ENCODE measurements at places on chromosomes 1 and 21.

GRCh38 chr1:107643766-107644165 lies 321.2 kb downstream of the VAV3 start:
- DNase-seq, result no peak

DNA sequence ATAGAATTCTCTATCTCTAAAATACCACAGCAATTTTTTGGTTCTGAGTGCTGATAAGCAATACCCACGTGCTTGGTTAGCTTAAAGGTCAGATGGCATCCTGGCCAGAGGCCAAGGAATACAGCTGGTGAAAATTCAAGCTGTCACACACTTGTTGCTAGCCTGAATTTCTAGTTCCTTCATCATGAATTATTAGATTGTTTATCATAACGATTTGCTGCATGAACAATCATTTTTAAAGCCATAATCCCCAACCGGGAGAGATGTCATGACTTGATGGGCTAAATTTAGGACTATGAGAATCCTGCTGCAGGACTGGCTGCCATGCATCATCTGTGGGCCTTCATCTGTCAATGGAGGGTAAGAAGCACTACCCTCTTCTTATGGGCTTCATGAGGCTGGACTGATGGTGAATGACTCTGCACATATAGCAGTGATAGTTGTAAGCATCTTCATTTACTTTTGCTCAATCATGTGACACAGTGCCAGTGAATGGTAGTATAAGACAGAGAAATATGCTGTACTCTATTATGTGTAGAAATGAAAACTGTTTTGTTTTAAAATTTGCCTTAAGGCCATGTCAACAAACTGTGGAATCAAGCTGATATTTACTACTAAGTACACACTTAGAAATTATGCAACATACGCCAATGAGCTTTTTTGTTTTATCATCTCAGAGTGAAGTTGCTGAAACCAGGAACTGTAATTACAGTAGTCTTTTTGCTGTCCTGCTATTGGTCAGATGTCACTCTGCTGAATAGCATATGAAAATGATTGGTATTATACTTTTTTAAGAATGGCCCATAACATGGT lies 80.5 kb upstream of the RALGPS2 start:
- peak; percentile 77 for DNase-seq

- DNase-seq, result no peak
Observed at GRCh38 chr21:46459356-46460112, 843 bp downstream of the DIP2A start.

- no peak for DNase-seq
Observed at GRCh38 chr1:174815036-174815435, 184.7 kb upstream of the CACYBP start.

- DNase-seq, result peak; percentile 52
Observed at GRCh38 chr1:93180723-93181613, at the start of gene CCDC18. CCDC18 (plus strand) TSS chr1:93180724; CDS start chr1:93183362, 2,638 bp downstream.

DNA sequence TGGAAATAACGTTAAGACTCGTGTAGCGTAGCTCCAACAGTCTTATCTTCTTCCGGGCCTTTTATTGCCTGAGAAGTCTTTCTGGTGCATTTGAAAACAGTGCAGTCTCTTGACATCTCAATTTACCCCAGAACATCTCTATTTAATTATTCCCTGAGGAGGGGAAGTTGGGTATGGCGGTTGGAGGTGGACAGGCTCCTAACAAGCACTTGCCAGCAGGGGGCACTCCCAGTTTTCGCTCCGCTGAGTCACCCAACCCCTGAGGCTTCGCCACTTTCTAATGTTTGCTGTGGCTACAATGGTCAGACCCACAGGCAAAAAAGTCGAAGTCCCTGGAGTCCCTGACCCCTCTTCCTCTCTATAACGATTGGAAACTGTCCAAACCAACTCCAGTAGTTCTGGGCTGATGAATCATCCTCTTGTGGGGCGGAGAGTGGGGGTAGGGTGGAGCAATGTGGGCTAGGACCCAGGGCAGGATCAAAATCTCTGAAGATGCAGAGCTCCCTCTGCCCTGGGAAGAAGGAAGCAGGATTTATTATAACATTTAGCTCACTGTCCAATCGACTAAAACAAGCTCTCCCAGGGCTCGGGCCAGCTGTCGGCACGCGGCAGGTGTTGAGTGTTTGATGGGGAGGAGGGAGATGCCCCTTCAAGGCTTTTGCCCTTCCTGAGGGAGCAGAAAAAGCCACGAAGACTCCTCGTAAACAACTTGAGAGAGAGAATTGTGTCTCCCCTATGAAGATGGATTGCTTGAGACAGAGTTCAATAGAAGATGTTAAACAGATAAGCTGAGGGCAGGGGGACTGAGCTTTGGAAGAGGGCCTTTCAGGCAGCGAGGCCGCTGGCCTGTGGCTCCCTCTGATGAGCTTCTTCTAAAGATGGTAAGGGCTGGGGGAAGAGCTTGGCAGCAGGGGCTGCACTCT lies 85.7 kb downstream of the BRINP2 start:
- DNase-seq, result no peak

- peak; percentile 42 for DNase-seq
Observed at GRCh38 chr1:212667223-212668139, 32.2 kb downstream of the BATF3 start.

DNA sequence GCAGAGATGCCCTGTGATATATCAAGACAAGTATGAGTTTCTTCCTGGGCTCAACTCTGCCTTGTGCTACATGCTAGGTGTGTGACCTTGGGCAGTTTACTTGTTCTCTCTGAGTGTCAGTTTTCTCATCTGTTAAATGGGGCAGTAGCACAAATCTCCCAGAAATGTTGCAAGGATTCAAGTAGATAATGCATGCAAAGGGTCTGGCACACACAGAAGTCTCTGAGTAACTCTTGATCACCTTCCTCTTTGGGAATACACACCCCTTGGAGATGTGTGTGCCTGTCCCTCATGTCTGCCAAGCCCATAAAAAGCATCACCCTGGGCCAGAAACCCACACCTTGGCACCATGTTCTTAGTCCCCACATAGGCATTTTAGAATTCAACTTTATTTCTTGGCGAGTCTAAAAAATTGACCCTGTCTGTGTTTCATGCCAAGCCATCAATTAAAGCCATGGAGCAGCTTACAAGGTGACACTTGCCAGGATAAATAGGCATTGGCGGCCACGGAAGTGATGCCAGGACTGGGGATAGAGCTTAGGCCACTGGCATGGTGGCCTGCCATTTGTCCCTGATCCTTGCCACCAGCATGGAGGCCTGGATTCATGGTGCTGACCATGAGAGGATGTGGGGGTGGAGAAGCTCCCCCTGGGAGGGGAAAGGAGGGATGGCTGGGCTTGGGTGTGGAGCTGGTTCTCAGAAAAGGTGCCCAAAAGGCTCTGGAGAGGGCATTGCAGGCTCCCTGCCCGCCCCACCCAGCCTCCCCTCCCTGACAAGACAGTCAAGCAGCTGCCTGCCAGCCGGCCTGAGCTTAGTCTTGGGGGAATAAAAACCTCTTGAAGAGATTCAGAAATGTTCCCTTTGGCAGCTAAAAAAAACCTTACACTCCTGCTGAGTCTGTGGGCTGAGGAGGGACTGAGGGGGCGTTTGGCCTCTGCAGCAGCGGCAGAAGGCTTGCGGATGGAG lies 118.0 kb upstream of the IPO9 start:
- no peak for DNase-seq

DNA sequence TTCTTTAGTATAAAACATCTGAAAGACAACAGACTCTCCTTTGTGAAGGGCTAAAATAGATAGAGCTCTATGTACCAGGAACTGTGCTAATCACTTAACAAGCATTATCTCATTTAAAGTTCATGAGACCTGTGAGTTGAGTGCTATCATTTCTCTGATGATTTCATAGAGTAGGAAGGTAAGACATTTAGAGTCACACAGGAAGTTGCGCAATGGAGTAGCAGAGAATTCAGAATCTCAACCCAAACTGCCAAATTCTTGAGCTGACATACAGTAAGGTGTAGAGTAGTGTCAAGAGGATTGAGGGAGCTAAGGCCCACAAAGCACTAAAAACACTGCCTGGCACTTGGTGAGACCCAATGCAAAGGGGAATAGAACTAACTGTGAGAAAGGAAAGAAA lies 384.3 kb downstream of the NTNG1 start:
- DNase-seq, result no peak

DNA sequence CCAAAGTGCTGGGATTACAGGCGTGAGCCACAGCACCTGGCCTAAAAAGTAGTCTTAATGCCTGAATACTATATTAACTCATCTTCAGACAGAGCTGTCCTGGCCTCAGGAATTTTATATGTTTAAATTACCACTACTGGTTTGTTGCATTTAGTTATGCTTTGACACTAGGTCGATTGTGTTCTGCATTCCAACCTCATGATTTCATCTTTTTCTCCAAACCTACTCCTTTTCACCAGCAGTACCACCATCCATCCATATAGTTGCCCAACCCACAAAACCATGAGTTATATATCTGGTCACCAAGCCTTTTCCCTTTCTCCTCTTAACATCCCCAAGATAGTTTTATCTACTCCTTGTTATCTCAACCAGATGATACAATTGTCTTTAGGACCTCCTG lies 22.6 kb downstream of the FMO5 start:
- no peak for DNase-seq

DNA sequence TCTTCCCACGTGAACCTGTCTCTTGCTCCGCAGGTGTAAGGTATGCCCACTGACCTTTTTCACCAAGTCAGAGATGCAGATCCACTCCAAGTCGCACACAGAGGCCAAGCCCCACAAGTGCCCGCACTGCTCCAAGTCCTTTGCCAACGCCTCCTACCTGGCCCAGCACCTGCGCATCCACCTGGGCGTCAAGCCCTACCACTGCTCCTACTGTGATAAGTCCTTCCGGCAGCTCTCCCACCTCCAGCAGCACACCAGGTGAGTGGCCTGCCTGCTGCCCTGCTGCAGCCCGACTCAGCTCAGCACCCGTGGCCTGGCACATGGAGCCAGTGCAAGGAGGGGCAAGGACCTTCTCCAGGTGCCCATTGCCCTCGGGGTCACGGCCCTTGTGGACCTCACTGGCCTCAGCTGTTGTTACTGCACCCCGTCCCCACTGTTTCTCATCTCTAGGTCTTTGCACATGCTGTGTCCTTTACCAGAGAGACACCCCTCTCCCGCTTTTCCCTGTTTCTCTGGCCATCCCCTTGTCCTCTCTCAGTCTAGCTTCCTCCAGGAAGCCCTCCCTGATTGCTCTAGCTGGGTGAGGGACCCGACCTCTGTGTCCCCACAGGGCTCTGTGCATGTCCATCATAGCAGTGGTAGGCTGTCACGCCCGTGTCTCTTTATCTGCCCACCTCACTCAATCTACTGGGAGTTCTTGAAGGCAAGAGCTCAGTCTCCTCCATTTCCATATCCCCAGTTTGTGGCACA lies 25.4 kb downstream of the ZNF362 start:
- no peak for DNase-seq

GRCh38 chr1:178543290-178543607 lies 30.3 kb downstream of the TEX35 start:
- DNase-seq, result no peak

- DNase-seq, result no peak
Observed at GRCh38 chr1:4344065-4344732, 310.2 kb upstream of the AJAP1 start.

GRCh38 chr1:221718381-221719277 lies 23.3 kb downstream of the DUSP10 start:
- no peak for DNase-seq

DNA sequence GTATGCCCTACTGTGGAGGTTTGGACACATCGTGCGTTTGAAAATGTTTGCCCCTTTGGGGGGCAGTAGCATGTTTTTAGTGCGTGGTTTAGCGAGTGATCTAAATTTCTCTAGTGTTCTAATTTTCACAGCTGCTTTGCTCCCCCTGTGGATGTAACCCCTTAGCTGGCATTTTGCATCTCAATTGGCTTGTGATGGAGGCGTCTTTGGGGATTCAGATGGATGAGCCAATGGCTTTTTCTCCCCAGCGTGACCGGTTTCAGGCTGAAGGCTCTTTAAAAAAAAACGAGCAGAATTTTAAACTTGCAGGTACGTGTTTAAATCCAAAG lies 836 bp downstream of the CDC7 start:
- no peak for DNase-seq

GRCh38 chr1:15362737-15363128 lies 47.0 kb upstream of the EFHD2 start:
- no peak for DNase-seq

- no peak for DNase-seq
Observed at GRCh38 chr1:89536555-89537341, 12.1 kb downstream of the LRRC8B start.

- DNase-seq, result no peak
Observed at GRCh38 chr1:78165816-78166215, 120.0 kb downstream of the GIPC2 start.

DNA sequence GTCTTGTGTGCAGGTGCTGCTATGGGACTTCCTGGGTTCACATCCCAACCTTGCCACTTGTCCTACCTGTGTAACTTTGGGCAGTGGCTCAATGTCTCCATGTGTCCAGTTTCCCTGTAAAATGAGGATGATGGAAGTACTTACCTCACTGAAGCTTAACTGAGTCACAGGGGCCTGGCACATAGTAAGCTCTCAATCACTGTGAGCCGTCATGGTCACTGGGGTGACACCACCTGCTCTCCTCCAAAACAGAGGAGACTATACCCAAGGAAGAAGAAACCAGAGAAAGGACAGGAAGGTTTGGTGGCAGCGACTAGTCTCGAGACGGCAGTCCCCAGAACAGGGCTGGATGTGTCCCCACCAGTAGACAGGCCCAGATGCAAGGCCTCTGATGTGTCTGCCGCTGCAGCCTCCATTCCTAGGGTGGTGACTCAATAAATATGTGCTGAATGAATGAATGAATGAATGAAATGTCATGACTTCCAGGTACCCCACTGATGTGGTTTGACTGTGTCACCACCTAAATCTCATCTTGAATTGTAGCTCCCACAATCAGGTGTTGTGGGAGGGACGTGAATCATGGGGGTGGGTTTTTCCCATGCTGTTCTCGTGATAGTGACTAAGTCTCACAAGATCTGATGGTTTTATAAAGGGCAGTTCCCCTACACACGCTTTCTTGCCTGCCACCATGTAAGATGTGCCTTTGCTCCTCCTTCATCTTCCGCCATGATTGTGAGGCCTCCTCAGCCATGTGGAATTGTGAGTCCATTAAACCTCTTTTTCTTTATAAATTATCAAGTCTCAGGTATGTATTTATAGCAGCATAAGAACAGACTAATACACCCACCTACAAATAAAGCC lies 13.0 kb upstream of the LRP8 start:
- no peak for DNase-seq

All from HS-27A (cell line).